ENCODE measurements at places on chromosomes 6 and 20.
A peak's percentile ranks its signal among the peaks of the same experiment; 100 is the strongest.

- DNase-seq = peak; percentile 25
Measured at GRCh38 chr6:37354526-37355384, 972 bp downstream of the RNF8 start.

DNA sequence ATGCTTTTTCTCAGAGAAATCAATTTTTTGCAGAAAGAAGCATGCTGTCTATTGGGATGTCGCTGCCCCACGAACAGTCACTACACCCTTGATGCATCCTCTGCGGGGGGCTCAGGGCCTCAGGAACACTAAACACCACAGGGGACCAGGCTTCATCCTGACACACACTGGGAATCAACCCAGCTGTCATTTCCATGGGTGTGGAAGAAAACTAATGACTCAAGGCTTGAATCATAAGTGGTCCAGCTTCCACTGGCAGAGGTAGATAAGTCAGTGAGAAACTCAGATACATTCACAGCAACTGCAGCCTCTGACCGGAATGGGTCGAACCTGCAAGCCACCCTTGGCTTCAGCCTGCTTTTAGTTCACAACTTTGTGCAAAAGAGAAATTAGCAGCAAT, 81.3 kb upstream of the SPTLC3 start:
- no peak for DNase-seq

- DNase-seq = no peak
Measured at GRCh38 chr6:110756817-110757216, 58.5 kb downstream of the CDK19 start.

GRCh38 chr6:40754461-40755045, 167.4 kb upstream of the LRFN2 start:
- no peak for DNase-seq

- DNase-seq = no peak
Measured at GRCh38 chr20:15396026-15396425, 1058.6 kb upstream of the FLRT3 start.

GRCh38 chr20:51125105-51125504, 102.2 kb upstream of the KCNG1 start:
- DNase-seq = no peak

Data from omental fat pad (tissue), 4 donors.